ENCODE measurements at places on chromosomes 7 and 10.
A peak's percentile ranks its signal among the peaks of the same experiment; 100 is the strongest.

DNA sequence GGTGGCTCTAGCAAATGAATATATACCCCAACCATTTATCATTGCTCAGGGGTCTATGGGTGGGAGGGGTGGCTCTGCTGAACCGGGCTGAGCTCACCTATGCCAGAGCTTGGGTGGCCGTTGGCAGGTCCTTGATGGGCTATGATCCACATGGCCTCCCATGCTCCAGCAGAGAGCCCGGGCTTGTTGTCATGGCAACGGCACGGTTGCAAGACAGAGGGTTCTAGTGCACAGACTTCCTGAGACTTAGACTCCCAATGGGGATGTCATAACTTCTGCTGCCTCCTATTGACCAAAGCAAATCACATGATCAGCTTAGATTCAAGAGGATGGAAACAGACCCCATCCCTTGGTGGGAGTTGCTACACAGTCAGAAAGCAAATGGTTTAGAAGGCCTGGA is 36.4 kb upstream of the CARD11 start:
- no peak for DNase-seq

- DNase-seq = no peak
These were observed 76.9 kb downstream of the MAPK8 start for GRCh38 chr10:48383393-48383792.

DNA sequence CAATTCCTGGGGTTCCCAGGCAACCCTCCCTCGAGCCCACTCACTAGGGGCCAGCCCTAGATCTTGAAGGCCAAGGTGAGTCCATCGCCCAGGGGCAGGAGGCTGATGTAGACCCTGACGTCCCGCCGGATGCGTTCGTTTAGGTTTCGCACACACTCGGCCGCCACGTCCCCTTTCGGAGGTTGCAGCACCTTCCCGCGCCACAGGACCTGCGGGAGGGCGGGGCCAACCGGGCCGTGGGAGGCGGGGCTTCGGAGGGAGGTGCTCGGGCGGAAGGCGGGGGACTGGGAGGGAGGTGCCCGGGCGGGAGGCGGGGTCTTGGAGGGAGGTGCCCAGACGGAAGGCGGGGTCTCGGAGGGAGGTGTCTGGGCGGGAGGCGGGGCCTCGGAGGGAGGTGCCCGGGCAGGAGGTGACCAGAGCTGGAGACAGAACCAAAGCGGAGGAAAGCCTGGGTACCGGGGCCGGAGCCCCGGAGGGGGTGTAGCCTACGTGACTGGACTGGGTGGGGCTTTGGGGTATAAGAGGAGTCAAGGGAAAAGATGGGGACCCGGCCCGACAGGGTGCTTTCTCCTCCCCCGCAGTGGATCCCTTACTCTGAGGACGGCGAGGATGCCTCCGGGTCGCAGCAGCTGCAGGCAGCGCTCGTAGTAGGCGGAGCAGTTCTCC is 1.6 kb downstream of the COMTD1 start:
- DNase-seq = peak; percentile 86

GRCh38 chr7:134289423-134289822 is 27.3 kb downstream of the SLC35B4 start:
- no peak for DNase-seq

DNA sequence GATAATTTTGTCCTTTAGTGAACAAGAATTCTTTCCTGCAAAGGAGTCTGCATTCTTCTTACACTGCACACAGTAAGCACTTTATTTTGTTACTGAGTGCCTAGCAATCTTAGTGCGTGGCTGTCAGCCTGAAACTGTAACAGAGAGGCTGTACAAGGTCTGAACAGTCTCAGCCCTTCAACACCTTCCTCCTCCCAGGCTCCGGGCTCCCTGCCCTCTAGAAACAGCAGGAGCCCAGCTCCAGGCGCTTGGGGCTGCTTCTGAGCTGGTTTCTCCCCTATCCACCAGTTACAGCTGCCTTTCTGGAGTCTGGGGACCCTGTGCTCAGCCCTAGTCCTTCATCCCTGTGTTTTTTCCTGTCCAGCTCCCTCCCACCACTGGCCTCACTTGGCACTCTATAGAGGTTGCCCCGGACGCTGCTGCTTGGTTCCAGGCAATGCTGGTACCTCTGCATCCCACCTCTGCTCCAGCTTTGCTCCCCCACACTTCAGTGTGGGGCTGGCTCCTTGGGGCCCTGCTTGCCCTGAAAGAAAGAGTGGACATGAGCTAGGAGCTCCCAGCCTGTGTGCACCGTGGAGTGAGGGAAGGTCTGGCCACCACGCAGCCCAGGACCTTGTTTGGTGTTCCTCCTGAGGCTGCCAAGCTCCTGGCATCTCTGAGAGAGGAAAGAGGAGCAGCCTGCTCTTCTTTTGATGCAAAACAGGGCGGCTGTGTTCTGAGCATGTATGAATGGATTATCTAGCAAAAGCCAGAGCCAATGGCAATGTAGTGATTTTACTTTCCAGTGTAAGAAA is 251.2 kb upstream of the GRB10 start:
- DNase-seq = no peak

DNA sequence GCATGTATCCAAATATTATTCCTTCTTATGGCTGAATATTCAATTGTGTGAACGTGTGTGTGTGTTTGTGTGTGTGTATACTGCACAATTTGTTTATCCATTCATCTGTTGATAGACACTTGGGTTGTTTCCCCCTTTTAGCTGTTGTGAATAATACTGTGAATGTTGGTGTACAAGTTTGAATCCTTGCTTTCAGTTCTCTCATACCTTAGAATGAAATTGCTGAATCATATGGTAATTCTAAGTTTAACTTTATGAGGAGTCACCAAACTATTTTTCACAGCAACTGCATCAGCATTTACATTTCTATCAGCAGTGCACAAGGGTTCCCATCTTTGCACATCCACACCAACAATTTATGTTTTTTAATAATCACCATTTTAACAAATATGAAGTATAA is 86.9 kb upstream of the GATAD1 start:
- peak; percentile 39 for DNase-seq

DNA sequence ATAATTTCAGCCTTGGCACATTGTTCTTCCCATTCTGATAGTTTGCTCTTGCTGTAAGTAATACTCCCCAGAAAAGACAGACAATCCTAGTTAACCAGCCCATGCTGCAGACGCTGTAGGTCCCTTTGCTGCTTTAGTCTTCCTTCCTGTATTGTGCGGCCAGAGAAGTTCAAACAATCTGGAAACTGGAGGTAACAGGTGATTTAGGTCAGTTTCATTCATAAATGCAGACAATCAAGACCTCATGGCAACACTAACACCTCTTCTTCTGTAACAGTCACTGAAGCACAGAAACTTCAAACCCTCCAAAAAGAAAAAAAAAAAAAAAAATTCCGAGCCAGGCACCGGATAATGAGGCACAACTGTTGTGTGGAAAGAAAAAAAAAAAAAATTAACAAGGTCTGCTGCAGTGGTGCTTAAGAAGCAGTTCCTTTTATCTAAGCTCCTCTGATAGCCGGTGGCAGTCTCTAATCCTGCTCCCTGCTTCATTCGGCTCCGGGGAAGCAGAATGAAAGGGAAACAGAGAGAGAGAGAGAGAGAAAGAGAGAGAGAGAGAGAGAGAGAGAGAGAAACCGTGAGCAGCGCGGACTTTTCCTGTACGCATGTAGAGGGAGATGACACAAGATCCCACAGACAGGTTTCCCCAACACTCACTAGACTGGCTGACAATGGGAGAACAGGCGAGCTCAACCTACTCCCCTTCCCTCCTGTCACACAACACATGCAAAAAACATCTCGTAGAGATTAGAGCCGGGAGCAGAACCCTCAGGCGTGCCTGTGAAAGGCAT is at the start of gene SEMA3A:
Gene SEMA3A (minus strand): TSS at position 306 of the 788 bp plus-strand sequence. CDS start 203 bp downstream, at position 103.
- DNase-seq = peak; percentile 64

- DNase-seq = no peak
These were observed 27.5 kb downstream of the OSBPL3 start for GRCh38 chr7:24952464-24952863.

- DNase-seq = no peak
These were observed 44.8 kb downstream of the SGMS1 start for GRCh38 chr10:50578949-50579348.

DNA sequence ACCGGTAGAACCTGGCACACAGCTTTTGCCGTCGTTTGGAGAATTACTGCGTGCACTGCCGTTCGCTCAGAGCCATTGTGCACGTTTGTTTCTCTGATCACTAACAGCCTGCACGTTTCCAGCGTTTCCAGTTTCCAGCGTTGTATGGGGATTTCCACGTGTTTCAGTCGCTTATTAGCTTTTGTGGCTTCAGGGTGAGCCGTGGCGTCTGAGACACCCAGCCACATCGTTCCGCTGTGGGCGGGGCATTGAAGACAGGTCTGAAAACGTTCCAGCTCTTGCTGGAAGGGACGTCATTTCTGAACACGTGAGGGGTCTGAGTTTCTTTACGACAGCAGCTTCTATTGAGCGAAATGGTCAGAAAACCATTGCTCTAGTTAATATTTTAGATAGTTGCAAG is 164.8 kb downstream of the DNAJB6 start:
- DNase-seq = no peak

GRCh38 chr7:157022681-157023588 is 12.5 kb upstream of the MNX1 start:
- DNase-seq = no peak

DNA sequence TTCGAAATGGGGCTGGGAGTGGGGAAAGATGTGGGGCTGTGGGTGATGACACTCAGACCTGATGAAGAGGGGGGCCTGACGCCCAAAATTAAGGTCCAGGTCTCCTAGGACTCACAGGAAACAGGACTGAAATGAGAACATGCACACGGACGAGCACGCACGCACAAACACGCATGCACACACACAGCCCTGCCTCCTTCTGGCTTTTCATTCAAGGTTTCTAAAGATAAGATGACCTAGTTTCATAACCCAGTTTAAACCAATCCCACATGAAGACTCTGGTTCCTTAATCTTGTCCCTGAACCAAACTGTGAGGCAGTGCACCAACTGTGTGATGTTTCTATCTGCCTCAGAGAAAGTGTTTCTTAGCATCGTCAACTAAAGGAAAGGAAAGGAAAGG is 162.0 kb downstream of the DGKI start:
- no peak for DNase-seq

- DNase-seq = peak; percentile 91
These were observed 10.4 kb downstream of the VCL start for GRCh38 chr10:74008212-74008731.

GRCh38 chr7:152956006-152956405 is 196.5 kb downstream of the ACTR3B start:
- no peak for DNase-seq

GRCh38 chr10:118980135-118980865 is 49.2 kb upstream of the NANOS1 start:
- DNase-seq = no peak

- DNase-seq = peak; percentile 57
These were observed 47.9 kb downstream of the PWWP2B start for GRCh38 chr10:132444877-132445351.

- DNase-seq = no peak
These were observed 341.2 kb upstream of the VWC2 start for GRCh38 chr7:49432254-49432653.

- peak; percentile 39 for DNase-seq
These were observed 184.8 kb downstream of the AUTS2 start for GRCh38 chr7:69782917-69783684.

DNA sequence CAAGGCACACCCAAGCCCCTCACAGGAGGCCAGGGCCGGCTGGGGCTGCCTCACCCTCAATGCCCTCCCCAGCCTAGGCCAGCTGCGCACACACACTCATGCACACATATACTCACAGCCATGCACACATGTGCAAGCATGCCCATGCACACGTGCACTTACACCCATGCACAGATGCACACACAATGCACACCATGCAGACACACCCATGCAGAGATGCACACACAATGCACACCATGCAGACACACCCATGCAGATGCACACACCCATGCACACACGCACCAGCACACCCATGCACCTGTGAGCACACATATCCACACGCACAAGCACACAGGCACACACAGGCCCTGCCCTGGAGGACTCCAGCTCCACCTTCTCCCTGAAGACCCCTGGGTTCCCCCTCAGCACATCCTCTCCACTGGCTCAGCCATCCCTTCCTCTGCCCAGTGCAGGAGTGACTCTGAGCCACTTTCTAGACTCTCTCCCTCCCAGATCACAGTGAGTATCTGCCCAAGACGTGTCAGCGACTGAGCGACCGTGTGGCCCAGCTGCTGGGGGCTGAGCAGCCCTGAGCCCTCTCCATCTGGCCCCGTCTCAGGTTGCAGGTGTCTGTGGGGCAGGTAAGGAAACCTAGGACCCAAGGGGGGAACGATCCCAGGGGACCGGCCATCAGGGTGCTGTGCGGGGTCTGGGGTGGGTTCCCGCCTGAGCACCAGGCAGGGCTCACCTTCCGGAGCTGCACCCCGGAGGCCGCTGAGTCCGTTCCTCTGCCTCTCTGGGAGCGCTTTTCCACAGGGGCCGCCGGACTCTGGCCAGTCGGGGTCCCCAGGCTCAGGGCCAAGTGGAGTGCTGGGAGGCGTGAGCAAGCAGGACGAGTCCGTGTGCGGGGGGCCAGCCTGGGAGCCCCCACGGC is 25.8 kb downstream of the AP5Z1 start:
- no peak for DNase-seq

DNA sequence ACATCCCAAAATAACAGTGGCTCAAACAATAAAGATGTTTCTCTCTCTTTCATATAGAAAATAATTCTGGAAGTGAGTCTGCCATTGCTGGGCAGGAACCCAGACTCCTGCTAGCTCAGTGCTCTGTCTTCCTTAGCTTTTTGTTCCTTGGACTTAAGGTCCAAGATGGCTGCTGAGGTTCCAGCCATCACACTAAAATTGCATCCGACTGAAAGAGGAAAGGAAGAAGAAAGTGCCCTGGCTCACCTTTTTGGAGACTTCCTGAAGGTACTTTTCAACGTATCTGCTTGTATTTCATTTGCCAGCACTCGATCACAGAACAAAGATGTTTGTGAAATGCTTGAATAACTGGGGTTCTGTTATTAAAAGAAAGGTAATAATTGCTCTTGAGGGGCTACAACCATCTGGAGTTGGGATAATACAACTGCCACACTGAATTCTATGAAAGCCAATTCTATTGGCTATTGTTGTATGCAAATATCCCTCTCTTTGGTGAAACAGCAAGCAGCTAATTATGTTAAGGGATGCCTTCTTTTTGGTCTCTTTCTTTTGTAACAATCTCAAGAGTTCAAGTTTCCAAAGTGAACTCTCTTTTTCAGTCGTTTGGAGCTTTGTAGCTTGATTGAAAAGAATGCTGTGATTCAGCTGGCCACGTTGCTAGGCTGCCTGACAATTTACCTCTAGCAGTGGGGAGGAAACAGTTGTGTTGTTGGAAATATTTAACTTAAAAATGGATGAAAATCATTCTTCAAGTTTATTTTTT is 83.9 kb downstream of the BAMBI start:
- DNase-seq = peak; percentile 3

- DNase-seq = no peak
These were observed 156.5 kb downstream of the WDR37 start for GRCh38 chr10:1212571-1213141.

Measured in fibroblast of skin of back (primary cell).